ENCODE measurements at places on chromosomes 13 and 19.

DNA sequence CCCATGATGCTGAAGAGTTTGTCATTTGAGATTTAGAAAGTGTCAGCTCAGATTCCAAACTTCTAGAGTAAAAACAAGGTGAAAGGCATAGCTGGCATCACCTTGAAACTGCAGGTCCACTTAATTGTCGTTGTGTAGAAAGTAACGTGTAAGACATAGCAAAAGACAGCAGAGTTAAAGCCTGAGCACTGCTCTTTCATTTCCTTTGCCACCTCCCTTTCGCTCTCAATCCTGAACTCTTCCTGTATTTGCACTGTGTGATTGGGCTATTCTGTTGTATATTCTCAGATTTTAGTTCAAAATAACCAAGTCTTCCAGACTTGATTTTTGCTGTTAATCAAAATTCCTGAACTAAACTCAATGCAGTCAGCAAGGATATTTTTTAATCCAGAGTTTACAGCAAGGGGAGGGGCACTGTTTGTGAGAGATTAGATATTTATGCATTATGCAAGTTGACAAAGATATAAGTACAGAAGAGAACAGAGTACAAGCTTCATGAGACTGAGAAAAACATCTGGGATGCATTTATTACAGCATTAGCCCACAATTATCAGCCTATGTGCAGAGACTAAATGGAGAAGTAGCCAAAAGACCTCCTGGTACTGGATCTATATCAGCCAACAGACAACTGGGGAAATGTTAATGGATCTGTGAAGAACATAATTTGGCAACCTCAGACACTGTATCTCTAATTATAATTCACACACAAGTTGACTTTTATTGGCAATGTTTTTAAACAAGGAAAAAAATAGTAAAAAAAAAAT lies 328.6 kb downstream of the SUCLA2 start:
- DNase-seq, result no peak

DNA sequence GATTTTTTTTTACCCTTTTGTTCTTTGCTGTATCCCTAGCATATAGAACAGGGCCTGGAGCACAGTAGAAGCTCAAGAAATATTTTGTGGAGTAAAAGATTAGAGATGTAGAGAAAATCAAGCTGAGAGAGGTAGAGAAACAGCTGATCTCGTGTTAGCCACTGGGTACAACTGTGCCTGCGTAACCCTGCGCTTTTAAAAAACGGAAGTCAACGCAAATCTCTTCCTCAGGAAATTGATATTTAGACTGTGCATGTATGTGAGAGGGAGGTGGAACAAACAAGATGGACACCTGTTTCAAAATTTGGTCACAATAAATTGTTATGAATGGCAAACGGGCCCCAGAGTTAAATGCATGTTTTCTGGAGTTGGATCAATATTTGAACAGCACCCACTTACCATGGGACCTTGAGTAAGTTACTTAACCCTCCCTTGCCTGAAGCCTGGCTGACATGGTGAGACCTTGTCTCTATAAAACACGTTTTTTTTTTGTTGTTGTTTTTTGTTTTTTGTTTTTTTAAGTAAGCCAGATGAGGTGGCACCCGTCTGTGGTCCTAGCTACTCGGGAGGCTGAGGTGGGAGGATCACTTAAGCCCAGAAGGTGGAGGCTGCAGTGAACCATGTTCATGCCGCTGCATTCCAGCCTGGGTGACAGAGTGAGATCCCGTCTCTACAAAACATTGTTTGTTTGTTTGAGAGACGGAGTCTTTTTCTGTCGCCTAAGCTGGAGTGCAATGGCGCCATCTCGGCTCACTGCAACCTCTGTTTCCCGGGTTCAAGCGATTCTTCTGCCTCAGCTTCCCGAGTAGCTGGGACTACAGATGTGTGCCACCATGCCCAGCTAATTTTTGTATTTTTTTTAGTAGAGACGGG lies 3.3 kb upstream of the EPOR start:
- DNase-seq, result no peak

- DNase-seq, result no peak
These were observed 1256.5 kb downstream of the EFNB2 start for GRCh38 chr13:105278943-105279381.

GRCh38 chr13:44299152-44299943 lies 74.3 kb upstream of the SERP2 start:
- DNase-seq, result no peak

GRCh38 chr13:37534676-37535075 lies 63.9 kb downstream of the POSTN start:
- no peak for DNase-seq

- no peak for DNase-seq
These were observed 44.3 kb downstream of the COL4A1 start for GRCh38 chr13:110262508-110263291.

- no peak for DNase-seq
These were observed 75.2 kb downstream of the ATP11A start for GRCh38 chr13:112764864-112765561.

DNA sequence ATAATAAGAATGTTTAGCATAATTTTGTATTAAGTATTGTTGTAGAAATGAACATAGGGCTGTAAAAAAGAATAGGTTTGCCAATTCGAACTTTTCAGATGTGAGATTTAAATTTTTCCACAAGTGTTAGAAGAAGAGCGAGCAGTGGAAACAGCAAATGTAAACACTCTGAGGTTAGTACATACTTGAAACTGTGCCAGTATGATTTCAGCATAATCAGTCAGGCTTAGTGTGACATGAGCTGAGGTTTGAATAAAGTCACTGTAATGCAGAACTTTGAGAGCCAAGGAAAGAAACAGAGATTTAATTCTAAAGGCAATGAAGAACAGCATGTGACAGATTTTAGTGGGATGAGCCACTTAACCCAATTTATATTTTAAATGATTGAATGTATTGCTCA lies 2166.4 kb downstream of the PCDH9 start:
- no peak for DNase-seq

Measured in Ammon's horn (tissue), 1 donor.